ENCODE measurements at places on chromosomes 13 and 19.
A peak's percentile ranks its signal among the peaks of the same experiment; 100 is the strongest.

- no peak for DNase-seq
These were observed 38.2 kb downstream of the NFIC start for GRCh38 chr19:3404324-3405260.

- no peak for DNase-seq
These were observed 76.5 kb downstream of the FGF14 start for GRCh38 chr13:102325321-102325720.

GRCh38 chr19:35766571-35767104 is 8.7 kb downstream of the PROSER3 start:
- DNase-seq = no peak

DNA sequence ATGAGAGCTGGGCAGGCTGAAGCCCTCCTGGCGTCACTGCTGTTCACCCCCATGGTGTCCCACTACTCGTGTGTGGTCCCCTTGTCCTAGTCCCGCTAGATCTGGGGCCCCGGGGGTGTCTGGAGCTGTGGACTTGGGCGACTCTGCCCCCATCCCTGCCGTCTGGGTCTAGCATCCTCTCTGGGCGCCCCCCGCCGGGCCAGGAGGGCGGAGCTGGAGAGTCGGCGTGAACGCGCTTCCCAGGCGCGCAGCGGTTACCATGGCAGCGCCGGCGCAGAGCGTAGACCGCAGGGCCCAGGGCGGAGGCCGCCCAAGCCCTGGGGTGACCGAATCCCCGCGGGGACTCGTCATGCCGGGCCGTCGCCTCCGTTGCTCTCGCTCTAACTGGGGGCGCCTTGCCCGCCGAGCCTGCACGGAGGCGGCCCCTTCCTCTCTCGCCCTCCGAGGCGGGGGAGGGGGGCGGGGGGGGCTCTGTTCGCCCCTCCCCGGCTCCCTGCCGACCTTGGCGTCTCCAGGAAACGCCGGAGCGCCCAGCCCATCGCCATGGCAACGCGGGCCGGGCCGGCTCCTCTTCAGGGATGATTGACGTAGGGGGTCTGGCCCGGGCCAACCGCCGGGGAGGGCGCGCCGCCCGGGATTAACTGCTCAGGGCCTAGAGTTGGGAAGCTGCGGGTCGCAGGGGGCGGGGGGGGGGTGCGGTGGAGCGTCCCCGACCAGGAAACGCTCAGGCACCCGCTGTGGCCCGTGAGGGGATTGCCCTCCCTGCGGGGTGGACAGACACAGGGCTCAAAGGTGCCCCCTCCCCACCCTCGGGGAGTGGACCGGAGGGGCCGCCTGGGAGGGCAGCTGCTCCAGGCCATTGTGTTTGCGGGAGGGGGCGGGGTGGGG is 8.9 kb downstream of the ISYNA1 start:
- peak; percentile 82 for DNase-seq

- DNase-seq = no peak
These were observed 4.3 kb upstream of the LRFN3 start for GRCh38 chr19:35931874-35932202.

- DNase-seq = no peak
These were observed 4.4 kb downstream of the DOCK6 start for GRCh38 chr19:11257846-11258380.

Measured in activated T-helper 2 cell treated with anti-CD3 and anti-CD28 coated beads, Interferon-gamma antibody, Interleukin-2, Interleukin-4, amounts not matched to agents 10 μg/mL and 5 μg/mL and 100 μg/mL, durations not matched to agents 14 hours and 24 hours and 36 hours (primary cell).